ENCODE measurements at places on chromosomes 3 and 15.
A peak's percentile ranks its signal among the peaks of the same experiment; 100 is the strongest.

DNA sequence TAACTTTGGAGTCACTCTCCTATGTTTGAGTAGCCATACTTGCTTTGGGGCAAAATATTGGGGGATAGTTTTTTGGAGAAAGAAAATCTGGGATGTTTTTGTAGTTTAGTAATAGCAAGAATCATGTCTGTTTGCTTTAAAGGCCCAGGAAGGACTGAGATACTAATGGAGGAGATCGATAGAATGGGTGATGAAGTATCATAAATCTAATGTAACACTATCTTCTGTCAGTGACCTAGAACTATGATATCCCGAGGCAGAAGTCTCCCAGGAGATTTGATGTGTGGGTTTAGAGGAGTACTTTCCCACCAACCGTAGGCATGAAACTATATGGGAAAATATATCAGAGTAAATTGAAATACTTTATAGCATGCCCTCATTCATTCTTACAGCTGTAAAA lies 21.0 kb upstream of the NFKBIZ start:
- no peak for DNase-seq

DNA sequence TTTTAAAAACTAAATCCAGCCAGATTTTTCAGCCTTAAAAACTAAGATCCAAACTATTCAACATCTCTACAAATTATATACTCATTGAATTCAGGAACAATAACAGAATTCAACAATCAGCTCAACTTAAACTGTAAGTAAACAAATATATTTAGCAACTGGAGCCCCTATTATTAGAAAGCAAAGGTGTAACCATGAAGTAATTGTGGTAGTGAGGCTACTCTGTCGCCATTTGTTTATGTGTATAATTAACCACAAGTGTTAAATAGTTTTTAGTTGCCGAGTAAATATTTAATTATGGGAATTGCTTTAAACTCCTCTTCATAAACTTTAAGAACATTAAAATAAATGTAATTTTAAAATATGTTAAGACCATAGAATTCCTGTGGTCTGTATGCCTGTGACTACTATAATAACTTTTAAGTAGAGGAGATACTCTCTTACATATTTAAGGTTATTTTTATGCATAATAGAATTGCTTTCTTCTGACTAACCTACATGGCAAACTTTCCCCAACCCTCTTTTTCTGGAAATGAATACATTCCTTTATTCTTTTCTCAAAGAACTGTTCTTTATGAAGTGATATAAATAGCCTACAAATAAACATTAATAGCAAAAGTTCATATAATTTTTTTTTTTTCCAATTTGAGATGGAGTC lies 51.2 kb downstream of the MFN1 start:
- DNase-seq, result no peak

GRCh38 chr3:23669541-23670255 lies 136.1 kb upstream of the UBE2E1 start:
- DNase-seq, result no peak

- DNase-seq, result no peak
These were observed 15.0 kb downstream of the CACNA2D3 start for GRCh38 chr3:54137311-54137710.

- DNase-seq, result no peak
These were observed 490.3 kb downstream of the MECOM start for GRCh38 chr3:169173231-169173630.

DNA sequence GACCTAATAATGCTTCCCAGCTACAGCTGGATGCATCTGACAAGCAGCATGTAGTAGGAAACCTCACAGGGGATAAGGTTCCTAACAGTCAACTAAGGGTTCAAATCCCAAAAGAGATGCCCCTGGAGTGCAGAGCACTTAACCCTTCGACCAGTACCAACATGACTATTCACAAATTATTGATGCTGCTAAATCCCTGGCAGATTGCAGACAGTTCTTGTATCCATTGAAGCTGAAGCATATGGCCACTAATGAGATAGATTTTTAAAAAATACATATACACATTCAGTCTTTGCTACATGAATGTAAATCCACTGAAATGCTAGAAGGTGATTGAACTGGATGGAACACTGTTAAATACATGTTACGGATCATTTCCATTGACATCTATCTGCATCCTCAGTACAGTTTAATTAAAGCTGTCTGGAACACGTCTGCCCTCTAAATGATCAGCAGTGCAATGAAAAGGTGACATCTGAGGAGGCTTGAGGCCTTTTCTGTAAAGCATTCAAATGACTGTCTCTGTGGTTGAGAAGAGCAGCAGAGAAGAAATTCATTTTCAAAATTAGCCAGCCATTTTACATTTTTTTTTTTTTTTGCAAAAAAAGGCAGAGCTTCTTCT lies 19.5 kb upstream of the NANOGP8 start:
- no peak for DNase-seq

GRCh38 chr3:129065720-129066073 lies 5.1 kb downstream of the GP9 start:
- DNase-seq, result no peak

GRCh38 chr3:73018790-73019441 lies 22.3 kb downstream of the PPP4R2 start:
- no peak for DNase-seq

GRCh38 chr3:116314476-116314875 lies 130.8 kb downstream of the LSAMP start:
- no peak for DNase-seq

GRCh38 chr15:63256433-63257274 lies 20.8 kb upstream of the APH1B start:
- DNase-seq, result no peak

DNA sequence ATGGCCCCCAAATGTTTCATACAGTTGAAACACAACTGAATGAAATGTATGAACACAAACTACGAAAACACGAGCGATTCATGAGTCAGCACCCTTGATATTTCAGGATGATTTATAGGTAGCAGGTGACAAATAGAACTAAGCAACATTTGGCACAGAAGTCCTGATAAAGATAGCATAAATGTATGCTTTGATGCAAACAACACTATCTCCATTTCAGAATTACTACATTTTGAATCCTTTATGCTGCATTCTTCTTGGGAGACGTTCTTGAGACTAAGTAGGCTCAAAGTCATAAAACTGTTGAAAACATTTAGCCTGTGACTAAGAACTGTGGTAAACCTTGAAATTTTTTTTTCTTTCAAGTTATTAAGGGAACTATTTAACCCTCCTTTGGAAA lies 200.3 kb upstream of the ICE2 start:
- DNase-seq, result no peak

GRCh38 chr3:46884427-46884826 lies 6.9 kb downstream of the PTH1R start:
- no peak for DNase-seq

GRCh38 chr3:71064956-71065763 lies 518.4 kb downstream of the FOXP1 start:
- no peak for DNase-seq

- no peak for DNase-seq
These were observed 124.0 kb upstream of the STT3B start for GRCh38 chr3:31408720-31409119.

DNA sequence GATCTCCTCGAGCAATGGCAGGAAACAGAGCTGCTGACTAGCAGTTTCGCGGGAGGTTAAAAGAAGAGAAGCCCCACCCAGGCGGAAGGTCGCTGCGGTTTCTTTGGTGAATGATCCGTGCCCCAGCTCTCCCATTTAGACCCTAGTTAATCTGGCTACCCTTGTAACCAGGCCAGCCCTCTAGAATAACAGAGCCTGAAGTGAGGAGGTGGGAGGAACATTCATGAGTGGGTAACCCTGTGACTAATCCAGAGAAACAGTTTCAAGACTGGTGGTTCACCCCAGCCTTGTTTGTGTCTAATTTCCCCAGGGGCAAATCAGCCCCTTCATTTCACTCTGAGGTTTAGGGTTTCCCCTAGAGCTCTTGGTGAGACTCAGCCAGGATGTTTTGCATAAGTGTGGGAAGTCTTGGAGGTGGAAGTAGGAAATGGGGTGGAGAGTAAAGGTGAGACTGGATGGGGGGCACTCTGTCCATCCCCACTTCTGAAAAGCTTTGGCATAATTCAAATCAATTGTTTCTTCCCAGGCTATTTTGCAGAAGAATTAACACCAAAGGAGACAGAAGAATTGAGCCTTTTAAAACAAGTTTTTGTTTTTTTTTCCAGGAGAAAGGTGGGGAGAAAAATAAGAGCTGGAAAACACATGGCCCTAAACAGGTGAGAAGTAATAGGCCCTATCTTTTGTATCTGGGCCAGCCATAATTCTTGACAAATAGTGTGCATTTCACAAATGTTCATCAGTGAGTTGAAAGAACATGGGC lies 303.1 kb downstream of the RPLP1 start:
- DNase-seq, result no peak

DNA sequence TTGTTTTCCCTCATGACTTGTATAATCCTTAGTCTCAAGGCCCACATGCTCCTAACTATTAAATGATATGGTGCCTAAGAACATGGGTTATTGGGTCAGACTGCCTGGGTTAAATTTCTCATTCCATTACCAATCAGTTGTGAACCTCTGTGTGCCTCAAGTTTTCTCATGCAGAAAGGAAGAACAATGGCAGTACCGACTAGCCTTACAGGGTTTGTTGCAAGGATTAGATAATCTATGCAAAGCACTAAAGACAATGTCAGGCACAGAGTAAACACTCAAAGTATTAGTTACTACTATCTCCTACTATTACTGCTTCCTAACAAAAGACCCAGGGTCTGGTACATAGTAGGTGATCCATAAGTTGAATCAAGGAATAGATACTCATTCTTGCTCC lies 12.2 kb downstream of the ADPGK start:
- no peak for DNase-seq

GRCh38 chr15:79522656-79523055 lies 90.5 kb downstream of the MINAR1 start:
- DNase-seq, result no peak

GRCh38 chr15:74621936-74622335 lies 6.3 kb downstream of the CLK3 start:
- DNase-seq, result peak; percentile 93

- DNase-seq, result no peak
These were observed 32.7 kb upstream of the ZBTB38 start for GRCh38 chr3:141335531-141336061.

- no peak for DNase-seq
These were observed 98.2 kb upstream of the TBC1D5 start for GRCh38 chr3:17840651-17841050.

DNA sequence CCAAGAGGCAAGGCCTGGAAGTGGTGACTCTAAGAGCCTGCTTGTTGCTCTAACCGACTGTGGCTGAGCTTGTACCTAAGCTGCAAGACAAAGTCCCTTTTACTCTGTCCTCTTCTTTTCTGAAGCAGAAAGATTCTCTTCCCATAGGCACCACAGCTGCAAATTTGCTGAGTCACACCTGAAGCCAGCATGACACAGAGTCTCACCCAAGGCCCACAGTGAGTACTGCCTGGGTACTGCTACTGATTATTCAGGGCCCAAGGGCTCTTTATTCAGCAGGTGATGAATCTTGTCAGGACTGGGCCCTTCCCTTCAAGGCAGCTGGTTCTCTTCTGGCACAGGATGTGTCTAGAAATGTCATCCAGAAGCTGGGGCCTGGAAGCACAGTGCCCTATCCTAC lies 18.9 kb upstream of the TIGIT start:
- no peak for DNase-seq

DNA sequence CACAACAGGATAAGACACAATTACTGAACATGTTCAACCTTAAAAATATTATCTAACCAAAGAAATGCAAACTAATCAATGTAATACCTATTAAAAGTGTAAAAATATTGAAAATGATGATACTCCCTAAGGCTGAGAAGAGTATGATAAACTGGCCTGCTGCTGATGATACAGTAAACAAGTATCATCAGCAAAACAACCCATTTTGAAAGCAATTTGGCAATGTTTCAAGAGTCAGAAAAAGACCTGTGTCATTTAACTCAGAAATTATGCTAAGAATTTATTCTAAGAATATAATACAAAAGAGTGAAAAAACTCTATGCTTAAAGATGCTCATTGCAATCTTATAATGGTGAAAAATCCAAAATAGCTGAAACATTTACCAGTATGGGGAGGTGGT lies 22.1 kb downstream of the CCDC191 start:
- no peak for DNase-seq

DNA sequence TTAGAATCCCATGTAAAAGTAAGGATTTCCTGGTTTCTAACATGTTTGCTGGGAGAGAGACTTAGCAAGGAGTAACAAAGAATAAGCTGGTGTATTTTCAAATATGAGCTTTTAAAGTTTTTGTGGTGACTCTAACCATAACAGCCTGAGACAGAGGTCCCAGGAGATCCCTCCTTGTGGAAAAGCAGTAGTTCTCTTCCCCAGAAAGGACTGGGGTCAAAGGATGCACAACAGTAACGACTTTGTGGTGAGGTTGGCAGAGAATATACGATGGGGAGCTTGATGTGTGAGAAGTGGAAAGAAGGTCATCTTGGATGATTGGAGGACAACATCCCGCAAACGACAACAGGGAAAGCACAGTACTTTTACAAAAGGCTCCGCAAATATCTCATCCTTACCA lies 38.2 kb downstream of the ABHD5 start:
- no peak for DNase-seq

- no peak for DNase-seq
These were observed 837.7 kb downstream of the FHIT start for GRCh38 chr3:60413551-60413950.

DNA sequence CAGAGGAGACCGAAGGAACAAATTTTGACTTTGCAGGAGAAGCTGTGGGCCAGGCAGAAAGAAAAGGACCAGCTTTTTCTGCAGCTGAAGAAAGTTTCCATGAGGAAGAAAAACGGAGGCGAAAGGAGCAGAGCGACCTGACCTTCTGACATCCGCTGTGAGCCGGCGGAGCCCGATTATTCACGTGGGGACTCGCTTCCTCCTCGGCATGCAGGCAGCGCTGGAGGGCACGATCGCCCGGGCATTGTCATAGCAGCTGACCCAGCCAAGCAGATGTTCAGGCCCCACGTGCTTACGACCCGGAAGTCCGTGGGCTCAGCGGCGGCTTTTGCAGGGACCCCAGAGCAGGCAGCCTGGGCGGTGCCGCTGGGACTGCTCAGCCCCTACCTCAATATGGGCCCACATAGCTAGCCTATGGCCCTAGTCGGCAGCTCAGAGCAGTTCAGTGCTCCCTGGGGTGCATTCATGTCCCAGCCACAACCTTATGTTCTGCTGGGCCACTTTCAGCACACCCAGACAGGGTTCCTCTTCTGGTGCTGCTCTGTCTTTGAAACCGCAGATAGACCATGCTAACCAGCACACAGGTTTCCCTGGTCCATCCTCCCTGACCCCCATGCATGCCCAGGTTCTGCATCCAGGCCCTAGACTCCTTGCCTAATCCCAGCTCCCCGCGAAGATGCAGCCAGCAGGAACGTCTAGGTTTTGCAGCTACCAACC lies 10.5 kb upstream of the EIF4A2 start:
- DNase-seq, result no peak

- no peak for DNase-seq
These were observed 263.0 kb downstream of the TLE3 start for GRCh38 chr15:69834761-69835160.

Measured in cerebellar cortex (tissue), 1 donor.